NCI-H774 (cell line): ENCODE measurements at places on chromosomes 2 and 18.

DNA sequence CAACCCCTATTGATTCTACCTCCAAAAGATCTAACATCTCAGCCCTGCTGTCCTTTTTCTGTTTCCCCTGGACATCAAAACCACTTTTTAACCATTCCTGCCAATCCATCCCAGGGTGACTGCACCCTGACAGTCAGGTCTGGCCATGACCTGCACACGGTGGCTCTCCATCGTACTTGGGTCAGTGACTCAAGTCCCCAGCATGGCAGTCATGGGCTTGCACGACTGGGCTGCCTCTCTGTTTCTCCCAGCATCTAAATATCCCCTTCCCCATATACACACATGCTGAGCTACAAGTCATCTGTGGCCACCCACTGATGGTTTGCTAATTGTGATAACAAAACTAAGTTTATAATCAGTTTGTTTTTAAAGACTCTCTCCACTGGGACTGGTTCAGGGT is 6.6 kb downstream of the NCK2 start:
- no peak for DNase-seq

DNA sequence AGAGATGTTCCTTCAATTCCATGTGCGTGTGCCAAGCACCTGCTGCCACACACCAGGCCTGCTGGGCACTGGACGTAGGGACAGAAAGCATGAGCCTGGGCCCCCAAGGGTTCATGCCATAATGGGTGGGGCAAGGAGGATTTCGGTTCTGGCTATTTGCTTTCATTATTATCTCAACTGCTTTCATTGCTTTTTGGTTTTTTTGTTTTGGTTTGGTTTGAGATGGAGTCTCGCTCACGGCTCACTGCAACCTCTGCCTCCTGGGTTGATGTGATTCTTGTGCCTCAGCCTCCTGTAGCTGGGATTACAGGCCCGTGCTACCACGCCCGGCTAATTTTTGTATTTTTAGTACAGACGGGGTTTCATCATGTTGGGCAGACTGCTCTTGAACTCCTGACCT is 57.2 kb downstream of the SF3B1 start:
- DNase-seq = no peak

DNA sequence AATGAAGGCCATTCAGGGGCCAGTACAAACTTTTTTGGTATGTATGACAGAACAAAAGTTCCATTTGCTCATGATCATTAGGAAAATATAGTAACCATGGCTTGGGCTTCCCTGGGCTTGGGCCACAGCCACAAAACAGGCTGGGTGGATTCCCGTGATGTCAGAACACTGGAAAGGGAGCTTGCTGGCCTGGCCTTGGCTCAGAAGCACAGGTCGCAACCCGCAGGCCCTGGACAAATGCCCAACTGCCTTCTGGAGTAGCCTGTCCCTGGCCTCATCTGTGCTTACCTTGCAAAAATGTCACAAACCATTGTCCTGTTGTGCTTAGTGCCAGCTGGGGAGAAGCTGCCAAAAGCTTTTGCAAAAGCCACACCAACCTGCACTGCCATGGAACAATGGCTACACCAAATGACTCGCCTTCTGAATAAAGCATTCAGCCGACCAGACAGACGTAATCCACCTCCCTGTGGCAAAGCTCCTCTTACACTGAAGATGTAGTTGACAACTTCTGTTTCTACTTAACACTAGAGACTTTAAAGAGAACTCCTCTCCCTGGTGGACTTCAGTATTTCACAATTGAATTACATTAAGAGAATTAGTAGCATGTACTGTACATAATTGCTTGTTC is 125.5 kb downstream of the ANKRD44 start:
- DNase-seq = no peak

DNA sequence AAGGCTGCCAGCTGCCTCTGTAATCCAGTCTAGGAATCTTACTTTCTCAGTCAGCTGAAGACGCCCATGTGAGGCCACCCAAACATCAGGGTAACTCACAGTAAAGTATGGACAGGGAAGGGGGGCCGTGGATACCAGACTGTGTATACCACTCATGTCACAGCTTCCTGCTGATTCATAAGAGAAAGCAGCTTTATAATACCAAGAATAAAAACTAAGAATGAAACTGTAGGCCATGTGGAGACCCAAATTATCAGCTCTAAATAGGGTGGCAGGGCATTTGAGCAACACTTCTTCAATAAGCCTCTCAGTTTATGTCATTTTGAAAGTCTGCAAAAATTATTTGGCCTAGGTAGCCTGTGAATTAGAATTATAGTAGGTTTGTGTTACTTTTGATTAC is 115.0 kb upstream of the CDCA7 start:
- DNase-seq = no peak

- no peak for DNase-seq
These were observed 229.9 kb downstream of the AGPS start for GRCh38 chr2:177622521-177622920.

GRCh38 chr18:60146220-60146960 is 226.2 kb downstream of the MC4R start:
- DNase-seq = no peak

- DNase-seq = no peak
These were observed 187.9 kb downstream of the BCL11A start for GRCh38 chr2:60365556-60365955.

DNA sequence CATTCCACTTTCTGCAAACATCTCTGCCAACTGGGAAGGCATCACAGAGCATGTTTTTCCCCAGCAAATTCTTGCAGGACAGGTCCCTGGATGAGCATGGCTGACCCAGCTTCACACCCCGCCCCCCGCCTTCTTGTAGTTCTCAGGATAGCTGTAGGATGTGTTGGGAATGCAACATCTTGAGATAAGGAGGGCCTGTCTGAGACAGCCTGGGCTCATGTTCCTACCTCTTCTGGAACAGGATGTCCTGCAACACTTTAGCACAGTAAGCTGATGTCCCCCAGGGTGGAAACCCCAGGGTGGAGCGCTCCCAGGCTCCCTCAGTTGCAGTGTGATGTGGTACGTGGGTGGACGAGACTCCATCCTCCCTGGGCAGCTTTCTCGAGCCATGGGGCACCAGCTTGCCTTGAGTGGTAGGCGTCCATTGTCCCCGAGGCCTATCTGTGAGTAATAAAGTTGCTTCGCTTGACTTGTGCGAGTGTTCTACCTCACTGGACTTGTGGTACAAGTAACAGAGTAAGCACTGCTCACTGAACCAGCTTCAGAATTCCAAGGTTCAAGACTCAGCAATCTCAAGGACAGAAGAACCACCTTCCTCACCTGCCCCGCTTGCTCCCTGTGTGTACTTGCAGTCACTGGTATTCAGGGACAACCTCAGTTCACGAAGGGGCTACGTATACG is 48.6 kb downstream of the EMX1 start:
- no peak for DNase-seq

- no peak for DNase-seq
These were observed 1705.5 kb upstream of the PIK3C3 start for GRCh38 chr18:40249390-40250080.

- DNase-seq = no peak
These were observed 44.1 kb downstream of the TNFRSF11A start for GRCh38 chr18:62369129-62369644.

GRCh38 chr2:152564754-152565551 is 152.3 kb downstream of the PRPF40A start:
- DNase-seq = no peak

- DNase-seq = no peak
These were observed 6.0 kb upstream of the GLI2 start for GRCh38 chr2:120729406-120730399.

DNA sequence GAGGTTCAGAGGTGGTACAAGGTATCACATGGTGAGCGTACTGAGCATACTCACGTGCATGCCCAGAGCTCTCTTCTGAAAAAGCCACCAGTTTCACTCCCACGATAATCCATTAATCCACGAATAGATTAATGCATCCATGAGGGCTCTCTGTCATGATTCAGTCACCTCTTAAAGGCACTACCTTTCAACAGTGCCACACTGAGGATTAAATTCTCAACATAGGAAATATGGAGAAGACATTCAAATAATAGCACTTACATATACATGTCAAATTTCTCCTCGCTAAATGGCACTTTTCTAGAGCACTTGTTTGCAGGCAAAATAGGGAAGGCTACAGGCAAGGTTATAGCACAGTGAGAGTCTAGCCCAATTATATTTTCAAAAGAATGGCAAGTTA is 825.9 kb downstream of the TRIB2 start:
- no peak for DNase-seq

GRCh38 chr2:234375176-234375880 is 121.6 kb downstream of the ARL4C start:
- DNase-seq = no peak

DNA sequence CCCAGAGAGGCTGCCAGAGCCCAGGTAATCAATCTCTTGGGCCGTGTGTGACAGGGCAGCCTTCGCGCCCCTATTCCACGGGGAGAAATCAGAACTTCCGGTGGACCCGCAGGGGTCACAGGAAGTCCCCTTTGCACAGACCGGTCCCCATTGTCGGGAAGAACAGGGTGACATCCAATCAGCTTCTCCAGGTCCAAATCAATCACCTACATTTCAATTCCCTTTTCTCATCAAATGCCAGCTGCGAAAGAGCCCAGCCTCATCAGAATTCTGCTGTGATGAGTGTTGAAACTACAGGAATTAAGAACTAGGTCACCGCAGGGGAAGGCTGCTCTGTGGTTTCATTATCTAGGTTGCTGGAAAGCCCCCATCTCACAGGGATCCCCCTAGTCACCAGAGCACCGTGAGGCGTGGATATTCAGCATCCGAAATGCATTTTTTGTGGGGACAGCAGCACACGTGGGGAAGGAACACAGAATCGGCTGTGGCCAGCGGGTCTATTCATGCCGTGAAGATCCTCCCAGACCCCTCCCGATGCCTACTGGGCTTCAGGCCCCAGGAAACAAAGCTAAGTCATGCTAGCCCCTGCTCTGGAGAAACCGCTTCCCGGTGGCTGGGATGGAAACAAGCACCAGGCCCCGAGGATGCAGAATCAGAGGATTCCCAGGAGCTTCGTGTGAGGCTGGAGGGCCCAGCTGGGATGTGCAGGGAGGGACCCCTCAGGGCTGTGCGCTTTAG is 193.7 kb upstream of the ID2 start:
- DNase-seq = no peak

DNA sequence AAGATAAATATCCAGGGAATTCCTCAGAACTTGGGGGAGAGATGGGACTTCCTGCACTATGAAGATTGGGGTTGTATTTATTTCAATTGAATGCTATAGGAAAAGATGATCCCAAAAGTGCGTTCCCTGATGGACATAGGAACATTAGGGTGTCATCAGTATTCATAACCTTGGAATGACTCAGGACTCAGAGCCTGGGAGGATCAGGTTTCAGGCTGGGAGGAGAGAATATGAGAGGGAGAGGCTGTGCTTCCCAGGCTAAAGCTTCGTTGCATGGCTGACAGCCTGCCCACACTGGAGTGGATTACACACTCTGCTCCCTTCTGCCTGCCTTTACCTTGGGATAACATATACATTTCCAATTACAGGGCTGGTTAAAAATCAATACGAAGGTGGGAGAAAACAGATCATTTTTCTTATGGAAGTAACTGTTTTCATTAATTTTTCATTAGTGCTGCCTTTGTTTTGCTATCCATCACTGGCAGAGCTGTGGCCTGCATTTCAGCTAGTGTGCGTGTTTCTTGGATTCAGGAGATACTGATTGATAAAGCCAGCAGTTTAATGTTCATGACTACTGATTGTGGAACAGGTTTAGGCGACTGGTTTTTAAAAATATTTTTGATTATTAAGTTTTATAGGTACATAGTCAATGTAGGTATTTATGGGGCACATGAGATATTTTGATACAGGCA is 118.7 kb downstream of the KCTD1 start:
- no peak for DNase-seq

GRCh38 chr18:44733069-44733753 is 52.5 kb downstream of the SETBP1 start:
- no peak for DNase-seq

- DNase-seq = peak; percentile 6
These were observed 2.1 kb upstream of the SPIRE1 start for GRCh38 chr18:12659904-12660605.

DNA sequence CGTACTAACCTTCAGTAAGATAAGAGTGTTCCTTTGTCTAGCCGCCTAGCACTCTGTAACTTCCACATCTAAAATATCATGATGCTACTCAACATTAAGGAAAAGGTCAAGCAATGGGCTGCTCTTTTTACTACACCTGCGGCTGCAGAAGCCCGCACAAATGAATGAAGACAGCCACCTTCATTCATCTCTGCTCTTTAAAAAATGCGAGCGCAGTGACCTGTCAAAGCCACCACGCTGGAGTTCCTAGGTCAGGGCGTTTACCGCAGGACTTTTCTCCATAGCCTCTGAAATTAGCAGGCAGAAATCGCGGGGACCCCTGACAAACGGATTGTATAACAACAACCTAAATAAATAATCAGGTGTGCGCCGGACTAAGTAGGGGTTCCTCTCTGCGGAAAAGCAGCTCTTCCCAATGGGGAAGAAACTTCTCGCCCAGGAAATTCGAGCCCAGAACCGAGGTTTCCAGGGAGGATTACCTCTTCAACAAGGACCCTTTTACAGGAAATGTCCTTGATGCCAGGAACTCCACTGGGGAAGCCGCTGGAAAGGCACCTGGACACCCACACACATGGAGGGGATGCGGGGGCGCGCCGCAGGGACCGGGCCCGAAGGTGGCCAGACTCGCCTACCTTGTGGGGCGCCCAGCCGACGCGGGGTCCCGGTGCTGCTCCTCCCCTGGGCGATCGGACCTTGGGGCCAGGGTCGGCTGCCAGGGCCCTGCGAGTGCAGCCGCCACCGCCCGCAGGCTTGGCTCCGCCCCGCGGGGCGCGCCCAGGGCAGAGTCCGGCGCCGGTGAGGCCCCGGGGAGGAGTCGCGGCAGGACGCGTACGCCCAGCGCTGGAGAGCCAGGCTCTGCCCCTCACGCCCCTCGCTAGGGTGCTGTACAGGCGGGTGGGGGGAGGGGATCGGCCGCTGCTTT is at the start of gene CCDC68:
Gene CCDC68, minus strand, starts transcription at position 758 of the 922 bp plus-strand sequence. CDS start 16,670 bp downstream, outside the sequence.
- no peak for DNase-seq
